ENCODE measurements at places on chromosomes 12 and 14. TPM values are rescaled to one million over a fixed set of nuclear protein-coding genes. Genes with fewer than 3 reads are reported as not detected.

DNA sequence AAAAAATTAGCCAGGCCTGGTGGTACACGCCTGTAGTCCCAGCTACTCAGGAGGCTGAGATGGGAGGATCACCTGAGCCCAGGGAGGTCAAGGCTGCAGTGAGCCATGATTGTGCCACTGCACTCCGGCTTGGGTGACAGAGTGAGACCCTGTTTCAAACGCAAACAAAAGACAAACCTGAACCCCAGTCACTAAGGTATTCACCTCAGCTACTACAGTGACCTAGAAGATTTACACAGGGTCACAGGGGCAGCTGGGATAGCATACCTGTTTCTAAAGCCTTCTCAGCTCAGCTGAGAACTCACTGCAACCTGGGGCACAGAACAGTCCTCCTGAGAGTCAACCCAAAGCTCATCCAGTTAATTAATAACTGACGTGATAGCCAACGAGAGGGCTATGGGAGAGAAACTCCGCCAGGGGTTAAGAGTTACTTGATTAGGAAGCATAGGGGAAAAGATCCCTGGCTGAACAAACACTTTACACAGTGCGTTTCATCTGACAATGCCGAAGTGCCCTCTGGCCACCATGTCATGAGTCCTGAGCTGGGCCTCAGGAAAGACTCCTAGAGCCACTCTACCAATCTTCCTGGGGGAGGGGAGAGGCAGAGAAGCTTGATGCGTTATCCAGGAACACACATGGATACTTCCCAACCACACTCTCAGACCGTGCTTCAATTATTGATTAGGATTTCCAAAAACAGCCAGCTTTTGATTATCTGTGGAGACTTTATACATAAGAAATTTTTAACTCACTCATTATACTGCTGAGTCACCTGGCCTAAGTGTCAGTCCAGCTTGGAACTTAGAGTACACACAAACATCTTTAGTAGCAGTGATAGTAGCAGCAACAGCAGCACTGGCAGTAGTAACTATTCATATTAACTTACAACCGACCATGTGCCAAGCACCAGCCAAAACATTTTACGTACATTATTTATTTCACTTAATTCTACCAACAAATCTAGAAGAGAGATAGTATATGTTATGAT is 48.2 kb downstream of the FOXN3 start:
- DNase-seq: peak; percentile 95

POTEM gene
- not detected for polyA plus RNA-seq

GRCh38 chr12:46303039-46303666 is 34.3 kb upstream of the SLC38A1 start:
- peak; percentile 29 for DNase-seq

GRCh38 chr12:84435682-84436081 is 476.9 kb downstream of the SLC6A15 start:
- DNase-seq: no peak

DNA sequence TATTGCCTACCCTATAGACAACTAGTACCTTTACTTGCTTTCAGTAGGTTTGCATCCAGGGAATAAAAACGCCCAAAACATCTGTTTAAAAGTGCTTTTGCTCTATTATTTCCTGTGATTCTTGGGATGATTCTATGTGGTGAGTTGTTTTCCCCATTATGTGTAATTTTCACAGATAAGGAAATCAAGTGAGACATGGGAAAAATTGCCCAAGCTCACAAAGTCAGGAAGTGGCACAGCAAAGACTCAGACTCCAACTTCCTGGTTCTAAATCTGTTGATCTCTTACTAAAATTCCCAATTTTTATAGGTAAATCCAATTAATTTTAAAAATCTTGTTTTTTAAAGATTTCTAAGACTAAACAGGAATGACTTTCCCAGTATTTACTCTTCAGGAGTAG is 39.0 kb downstream of the NID2 start:
- no peak for DNase-seq

- DNase-seq: no peak
Measured at GRCh38 chr12:109832541-109833306, 474 bp downstream of the TRPV4 start.

- DNase-seq: no peak
Measured at GRCh38 chr12:34606749-34607519, 584.6 kb downstream of the ALG10 start.

DNA sequence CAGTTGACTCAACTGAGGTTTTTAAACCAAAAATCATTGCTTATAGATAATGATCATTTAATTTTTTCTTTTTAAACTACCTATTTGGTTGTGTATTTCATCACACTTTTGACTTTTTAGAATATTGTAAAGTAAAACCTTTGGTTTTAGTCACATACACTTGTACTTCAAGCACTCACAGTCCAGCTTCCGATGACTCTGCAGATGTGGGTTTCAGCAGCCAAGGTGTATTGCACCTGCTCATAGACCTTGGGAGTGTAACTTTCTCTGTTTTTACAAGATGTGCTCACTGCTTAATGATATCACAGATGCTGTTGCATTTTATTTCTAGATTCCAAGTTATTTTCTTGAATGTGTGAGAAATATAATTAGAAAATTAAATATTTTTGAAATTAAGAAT is 188.3 kb upstream of the SLC38A2 start:
- no peak for DNase-seq

All from large intestine (tissue), 12 donors.